ENCODE measurements at places on chromosomes 1 and 21.

DNA sequence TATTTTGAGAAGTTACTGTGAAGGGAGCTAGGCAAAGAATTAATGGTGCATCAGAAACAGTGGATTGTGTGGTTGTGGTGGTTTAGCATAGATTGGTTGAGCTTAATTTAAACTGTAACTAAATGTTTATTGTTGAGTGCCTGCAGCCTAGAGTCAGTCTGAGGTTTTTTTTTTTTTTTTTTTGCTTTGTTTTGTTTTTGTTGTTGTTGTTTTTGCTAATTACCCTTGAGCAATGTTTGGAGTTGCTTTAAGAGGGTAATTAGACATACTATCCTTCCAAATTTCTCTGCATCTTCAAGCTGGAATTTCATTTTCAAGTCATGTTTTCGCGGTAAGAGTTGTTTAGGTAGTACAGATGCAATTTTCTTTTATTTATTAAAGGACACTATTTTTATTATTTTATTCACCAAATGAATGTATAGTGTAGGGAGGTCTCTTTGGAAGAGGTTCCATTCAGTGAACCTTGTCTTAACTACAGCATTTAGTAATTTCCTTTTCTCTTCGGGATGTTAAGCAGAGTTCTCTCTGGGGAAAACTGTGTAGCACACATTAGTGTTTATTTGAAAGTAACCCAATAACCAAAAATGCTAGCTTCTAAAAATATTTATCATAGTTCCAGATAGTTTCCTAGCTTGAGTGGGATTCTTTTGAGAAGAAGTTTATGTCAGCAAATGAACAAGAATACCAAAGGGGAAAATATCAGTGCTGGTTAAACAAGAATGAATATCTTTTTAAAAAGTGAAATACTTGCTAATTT, 82.3 kb downstream of the CLIC4 start:
- no peak for DNase-seq

- DNase-seq: no peak
Measured at GRCh38 chr1:2228694-2229036, 546 bp downstream of the SKI start.

DNA sequence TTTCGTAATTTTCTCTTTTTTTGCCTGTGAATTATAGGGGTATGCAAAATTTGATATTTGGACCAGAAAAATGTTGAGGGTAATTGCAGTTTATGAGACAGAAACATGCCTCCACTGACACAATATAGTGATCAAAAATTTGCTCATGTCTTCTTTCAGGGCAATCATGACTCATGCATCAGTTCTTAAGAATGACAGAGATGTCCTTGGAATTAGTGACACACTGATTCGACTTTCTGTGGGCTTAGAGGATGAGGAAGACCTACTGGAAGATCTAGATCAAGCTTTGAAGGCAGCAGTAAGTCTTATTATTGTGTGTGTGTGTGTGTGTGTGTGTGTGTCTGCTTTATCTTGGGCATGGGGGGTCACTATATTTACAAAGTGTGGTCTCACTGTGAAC, 27.5 kb downstream of the CTH start:
- DNase-seq: peak; percentile 35

- peak; percentile 57 for DNase-seq
Measured at GRCh38 chr1:58780836-58781452, 2.9 kb downstream of the JUN start.

DNA sequence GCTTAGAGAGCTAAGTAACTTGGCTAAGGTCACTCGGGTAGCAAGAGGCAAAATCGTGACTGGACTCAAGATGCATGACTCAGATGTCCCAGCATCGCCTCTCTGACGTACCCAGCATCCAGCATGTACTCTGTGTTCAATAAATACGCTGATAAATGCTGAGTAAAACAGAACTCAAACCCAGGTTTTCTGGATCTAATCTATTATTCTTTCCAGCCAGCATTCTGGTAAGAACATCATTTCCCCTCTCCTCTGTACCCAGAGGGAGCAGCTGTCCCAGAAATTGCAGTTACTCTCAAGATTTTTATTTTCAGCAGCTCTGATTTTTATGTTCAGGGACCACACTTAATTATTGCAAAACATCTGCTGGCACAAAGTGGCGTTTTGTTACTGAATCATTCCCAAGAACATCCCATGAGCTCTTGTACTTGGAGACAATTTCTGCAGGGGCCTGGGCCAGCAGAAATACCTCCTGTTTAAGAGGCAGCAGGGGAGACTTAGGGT, 249.0 kb downstream of the PRDM2 start:
- no peak for DNase-seq

DNA sequence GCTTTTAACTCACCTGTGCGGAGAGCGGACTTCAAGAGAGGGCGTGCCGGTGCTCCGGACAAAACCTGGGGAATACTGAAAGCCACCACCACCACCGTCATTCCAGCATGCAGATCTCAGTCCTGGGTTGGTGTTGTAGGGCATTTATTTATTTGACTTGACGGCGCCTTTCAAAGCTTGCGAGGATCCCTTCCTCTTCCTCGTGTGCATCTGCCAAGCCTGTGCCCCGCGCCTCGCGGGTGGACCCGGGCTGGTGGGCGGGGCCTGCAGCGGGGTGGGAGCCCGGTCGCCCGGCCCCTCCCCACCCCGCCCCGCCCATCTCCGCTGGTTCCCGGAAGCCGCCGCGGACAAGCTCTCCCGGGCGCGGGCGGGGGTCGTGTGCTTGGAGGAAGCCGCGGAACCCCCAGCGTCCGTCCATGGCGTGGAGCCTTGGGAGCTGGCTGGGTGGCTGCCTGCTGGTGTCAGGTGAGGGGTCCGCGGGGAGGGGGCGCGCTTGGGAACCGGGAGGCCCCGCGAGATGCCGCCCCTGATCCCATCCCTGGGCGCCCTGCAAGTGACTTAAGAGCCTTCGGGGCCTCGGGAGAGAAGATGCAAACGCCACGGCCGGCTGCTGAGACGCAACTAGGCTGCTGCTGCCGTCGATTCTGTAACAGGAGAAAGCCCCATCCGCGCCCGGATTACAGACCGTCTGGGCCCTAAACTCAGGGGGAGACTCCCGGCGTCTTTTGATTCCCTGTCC, at the start of gene IL10RB:
Gene IL10RB (plus strand): TSS at position 318 of the 739 bp plus-strand sequence. CDS start 99 bp downstream, at position 417.
- DNase-seq: peak; percentile 68

- no peak for DNase-seq
Measured at GRCh38 chr1:41377397-41377796, 16.2 kb downstream of the FOXO6 start.

- DNase-seq: peak; percentile 20
Measured at GRCh38 chr1:6075748-6076147, 30.1 kb downstream of the KCNAB2 start.

DNA sequence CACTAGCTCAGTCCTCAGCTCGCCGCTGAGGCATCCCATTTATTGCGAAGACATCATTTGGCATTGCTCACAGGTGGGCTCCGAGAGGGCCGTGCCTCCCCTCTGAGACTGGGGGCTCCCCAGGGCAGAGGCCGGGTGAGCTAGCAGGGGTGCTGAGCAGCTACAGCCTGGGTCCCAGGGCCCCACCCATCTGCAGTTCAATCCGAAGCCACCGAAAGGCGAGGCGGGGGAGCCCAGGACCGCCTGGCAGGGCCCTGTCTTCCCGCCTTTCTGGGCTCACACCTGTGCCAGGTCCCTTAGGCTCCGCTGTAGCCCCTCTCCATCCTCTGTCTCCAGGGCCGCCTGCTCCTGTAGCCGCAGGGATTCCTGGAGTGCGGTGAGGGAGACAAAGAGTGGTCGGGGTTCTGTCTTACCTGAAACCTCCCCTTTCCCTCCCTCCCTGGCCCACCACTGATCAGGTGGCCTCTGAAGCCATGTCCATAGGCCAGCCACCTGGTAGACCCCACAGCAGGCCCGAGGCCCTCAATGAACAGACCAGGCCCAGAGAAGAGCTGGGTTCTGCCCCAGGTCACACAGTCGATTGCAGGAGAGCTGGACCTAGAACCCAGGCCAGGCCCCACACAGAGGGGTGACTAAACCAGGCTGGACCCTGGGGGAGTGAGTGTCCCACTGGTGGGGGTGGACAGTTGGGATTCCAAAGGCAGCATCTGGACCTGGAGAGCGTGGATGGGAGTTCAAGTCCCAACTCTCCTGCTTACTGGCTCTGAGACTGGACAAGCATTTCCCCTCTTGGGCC, 18.1 kb upstream of the NBPF1 start:
- DNase-seq: no peak

- DNase-seq: no peak
Measured at GRCh38 chr1:33985656-33986055, 121.8 kb downstream of the HMGB4 start.

- no peak for DNase-seq
Measured at GRCh38 chr1:16464917-16465625, 24.5 kb downstream of the NECAP2 start.

- DNase-seq: no peak
Measured at GRCh38 chr1:67342076-67342890, 34.6 kb downstream of the IL12RB2 start.

GRCh38 chr1:86997538-86997937, 83.1 kb downstream of the HS2ST1 start:
- DNase-seq: no peak

DNA sequence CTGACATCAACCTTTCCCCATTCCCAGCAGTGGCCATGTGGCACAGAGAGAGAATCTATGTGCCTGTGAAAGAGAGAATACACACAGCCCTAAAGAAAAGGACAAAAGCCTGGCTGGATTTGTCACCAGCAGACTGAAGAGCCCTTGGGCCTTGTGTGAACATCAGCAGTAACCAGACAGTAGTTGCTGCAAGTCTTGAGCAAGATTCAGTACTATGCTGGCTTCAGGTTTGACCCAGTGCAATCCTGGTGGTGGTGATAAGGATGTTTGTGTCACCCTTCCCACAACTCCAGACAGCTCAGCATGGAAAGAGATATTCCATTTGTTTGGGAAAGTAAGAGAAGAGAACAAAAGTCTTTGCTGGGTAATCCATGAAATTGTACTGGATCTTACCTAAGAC, 28.4 kb upstream of the GBP6 start:
- no peak for DNase-seq

DNA sequence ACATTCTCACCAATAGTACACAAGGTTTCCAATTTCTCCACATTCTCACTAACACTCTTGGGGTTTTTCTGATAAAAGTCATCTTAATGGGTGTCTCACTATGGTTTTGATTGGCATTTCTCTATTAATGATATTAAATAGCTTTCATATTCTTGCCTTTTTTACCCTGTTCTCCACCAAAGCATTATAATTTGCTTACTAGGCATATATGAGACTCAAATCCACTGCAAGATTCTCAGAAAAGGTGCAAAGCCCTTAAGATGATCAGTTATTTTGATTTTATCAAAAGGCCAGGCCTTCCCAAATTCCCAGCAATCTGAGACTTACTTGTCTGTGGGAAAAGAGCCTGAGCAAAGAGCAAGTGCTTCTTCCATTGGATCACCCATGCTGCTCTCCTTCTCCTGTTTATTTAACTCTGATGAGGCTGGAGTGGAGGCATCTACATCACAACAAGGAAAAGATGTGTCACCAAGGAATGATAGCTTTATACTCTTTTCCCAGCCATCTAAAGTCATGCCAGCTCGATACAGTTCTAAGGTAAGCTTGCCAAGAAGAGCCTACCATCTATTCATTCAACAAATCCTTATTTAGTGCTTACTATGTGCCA, 24.6 kb downstream of the CLSPN start:
- no peak for DNase-seq

GRCh38 chr1:214856843-214857242, 225.7 kb upstream of the KCNK2 start:
- no peak for DNase-seq

GRCh38 chr1:97869441-97869840, 51.4 kb downstream of the DPYD start:
- no peak for DNase-seq

GRCh38 chr1:178266619-178267066, 172.7 kb downstream of the RASAL2 start:
- no peak for DNase-seq

GRCh38 chr1:53629101-53629691, 109.8 kb downstream of the GLIS1 start:
- no peak for DNase-seq

- DNase-seq: peak; percentile 98
Measured at GRCh38 chr21:27423038-27423437, 456.1 kb upstream of the ADAMTS5 start.

All from EL (cell line).